NCI-H446 (cell line): ENCODE measurements at places on chromosomes 2 and 18.

DNA sequence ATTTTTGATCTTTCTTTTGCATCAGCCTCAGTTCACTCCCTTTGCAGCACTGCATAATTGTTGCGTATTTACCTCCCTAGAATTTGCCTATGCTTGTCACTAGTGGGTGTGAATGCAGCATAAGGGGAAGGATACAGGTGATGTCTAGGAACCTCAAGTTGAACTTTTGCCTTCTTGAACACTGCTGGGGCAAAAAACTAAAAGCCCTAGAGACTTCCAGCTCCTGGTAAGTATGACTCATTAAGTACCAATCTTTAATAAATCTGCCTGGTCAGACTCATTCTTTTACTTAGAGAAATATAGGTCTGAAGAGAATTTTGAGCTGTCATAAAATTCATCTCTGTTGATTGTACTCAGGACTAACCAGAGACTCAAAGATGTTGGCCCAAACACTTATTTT, 547.3 kb upstream of the FANCL start:
- DNase-seq, result no peak

DNA sequence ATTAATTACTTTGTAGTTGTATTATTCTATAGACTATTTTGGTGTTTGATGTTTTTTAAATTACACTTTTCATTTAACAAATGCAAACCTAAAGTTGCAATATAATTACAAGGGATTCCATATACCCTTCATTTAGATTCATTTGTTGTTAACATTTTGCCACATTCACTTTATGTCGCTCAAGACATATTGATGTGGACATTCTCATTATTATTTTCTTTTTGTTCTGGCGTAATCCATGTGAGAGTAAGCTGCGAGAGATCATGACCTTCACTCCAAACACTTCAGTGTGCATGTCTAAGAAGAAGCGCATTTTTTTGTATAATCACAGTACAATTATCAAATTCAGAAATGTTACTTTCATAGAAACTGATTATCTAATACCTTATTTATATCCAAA, 280.6 kb downstream of the CALCRL start:
- DNase-seq, result no peak

- DNase-seq, result no peak
These were observed 228.7 kb upstream of the TANK start for GRCh38 chr2:160931531-160931930.

DNA sequence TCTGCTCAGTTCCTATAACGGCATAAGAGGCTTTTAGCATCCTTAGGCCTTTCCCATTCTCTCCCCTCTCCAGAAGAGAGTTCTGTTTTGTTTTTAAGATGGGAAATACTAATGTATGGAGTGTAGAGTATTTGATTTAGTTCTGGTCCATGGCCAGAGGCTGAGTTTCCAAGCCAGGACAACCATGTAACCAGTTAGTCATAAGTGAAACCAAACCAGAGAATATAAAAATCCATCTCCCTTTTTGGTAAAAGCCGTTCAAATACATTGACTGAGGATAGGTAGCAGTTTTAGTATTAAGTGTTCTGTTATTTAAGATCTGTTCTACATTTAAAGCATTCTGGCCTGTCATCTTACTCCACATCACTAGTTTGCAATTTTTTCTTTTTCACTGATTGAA, 3.1 kb downstream of the PSMD1 start:
- DNase-seq, result no peak

- DNase-seq, result no peak
These were observed 4.2 kb upstream of the FN1 start for GRCh38 chr2:215439980-215440512.

DNA sequence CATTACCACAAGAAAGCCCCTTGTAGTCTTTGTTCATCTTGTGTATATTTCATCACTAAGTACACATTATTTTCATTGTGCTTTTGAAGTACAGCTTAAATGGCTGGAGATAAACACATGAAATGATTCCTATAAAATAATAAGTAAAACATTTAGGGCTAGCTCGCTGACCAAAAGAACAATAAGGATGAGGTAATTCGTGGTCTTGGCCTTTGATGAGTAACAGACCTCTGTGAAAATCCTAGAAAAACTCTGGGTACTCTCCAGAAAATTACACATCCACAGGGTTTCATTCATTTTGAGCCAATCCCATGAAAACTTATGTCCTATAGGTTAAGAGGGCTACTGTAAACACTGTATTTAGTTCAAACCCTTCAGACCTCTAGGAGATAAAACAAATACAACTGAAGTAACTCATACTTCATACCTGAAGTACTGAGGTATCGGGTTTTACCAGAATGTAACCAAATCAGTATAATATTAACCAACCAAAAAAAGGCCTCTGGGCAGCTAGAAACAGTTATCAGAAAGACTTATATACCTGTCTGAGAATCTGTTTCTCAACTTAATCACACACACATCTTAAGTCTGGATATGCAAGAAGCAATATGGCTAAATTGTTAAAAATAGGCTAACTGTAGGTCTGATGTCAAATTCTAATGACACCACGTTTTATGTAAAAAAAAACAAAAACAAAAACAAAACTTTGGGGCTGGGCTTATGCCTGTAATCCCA, 31.0 kb downstream of the CFAP36 start:
- DNase-seq, result no peak

DNA sequence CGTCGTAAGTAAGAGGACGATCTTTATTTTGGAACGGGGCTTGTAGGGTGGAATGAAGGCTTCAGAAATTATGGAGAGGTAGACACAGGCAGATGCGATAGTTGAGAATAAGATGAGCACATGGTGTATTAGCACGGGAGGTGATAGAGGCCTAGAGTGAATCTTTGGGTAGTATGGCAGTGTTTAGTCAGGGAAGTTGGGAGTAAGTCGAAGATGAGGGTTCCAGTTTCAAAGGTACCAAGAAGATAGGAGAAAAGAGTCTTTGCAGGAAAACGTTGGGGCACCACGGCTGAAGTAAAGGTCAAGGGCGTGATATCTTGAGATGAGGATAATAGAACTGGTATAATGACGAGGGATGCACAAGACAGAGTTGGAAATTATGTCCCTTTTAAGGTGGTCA, 654 bp downstream of the PIK3C3 start:
- no peak for DNase-seq

DNA sequence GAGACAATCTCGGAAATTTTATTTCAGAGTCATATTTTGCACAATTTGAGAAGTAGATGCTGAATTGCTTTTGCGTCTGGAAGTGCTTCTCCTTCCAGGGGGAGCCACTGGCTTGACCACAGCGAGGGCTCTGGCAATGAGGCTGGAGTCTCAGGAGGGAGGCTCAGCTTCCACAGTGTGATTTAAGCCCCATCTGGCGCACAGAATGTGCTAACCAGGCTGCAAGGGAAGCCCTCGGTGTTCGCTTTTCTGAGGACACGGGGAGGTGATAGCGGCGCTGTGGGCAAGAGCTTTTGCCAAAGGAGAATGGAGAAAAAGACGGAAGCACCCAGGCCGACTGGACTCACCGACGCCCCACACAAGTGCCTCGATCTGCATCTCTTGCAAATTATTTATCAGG, 52.4 kb downstream of the ADI1 start:
- DNase-seq, result no peak

DNA sequence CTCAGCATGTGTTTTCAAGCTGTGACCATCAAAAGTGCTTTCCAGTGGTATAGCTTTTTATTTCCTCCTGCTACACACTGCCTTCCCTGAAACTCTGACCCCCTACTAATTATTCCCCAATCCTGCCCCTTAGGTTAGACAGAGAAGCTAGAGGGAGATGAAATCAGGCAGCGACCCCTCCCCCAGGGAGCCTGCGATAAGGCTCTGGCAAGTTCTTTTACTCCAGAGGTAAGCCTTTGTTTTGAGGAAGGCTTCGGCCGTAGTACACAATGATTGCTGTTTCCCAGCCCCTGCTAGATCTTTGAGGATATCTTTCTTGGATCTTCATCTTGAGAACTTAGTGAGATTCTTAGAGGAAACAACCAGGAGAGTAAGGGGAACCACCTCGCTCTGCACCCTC, 33.5 kb upstream of the NOL4 start:
- DNase-seq, result no peak

DNA sequence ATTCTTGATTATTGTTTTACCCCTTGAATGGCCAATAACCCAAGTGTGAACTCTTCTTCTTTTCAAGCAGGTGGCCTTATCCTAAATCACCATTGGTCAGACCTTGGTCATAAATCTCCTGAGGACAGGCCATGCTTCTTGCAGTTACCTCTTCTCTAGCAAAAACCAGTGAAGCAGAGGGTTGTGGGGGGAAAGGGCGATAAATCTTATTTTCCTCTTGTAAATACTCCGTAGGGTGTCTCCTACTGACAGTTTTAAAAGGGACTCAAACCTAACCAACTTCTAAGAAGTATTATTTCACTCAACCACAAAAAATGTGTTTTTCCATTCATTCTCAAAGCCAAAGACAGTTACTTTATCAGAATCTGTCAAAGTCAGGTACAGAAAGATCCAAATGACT, 168.1 kb upstream of the RMP24 start:
- DNase-seq, result no peak

GRCh38 chr2:197705912-197706838, 1.0 kb downstream of the MARS2 start:
- peak; percentile 11 for DNase-seq

DNA sequence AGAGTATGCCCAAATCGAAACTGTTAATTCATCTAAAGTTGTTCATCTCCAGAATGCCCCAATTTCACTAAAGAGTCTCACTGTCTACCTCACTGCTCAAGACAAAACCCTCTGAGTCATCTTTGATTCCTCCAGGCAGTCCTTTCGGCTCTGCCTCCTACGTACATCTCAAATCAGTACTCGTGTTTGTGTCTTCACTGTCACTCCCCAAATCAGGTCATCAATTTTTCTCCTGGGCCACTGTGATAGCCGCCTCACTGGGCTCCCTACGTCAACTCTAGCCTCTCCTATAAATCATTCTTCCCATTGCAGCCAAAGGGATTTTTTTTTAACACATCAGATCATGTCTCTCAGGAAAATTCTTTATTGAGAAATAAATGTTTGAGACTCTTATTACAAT, 42.1 kb upstream of the TTC39C start:
- DNase-seq, result no peak
